Neural progenitor cell (in vitro differentiated cells): ENCODE measurements at places on chromosomes 7 and 10.

- no peak for DNase-seq
Measured at GRCh38 chr7:148835854-148836253, 48.2 kb downstream of the EZH2 start.

DNA sequence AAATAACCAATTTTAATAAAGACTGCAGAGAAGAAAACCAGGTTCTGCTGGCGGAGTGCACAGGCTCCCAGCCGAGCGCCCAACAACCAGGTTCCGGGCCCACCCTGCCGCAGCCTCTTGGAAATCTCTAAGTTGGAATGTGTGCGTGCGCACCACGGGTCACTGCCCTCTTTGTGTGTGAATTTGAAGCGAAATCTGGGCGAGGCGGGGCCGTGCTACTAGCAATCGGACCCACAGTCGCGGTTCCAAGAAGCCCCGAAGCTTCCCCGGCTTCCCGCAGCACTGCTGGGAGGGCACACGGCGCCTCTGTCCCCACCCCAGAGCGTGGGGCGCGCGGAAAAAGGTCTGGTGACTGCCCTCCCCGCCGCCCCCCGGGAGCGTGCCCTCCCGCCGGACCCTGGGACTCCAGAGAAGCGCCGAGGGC, 666 bp upstream of the MAP3K8 start:
- DNase-seq = peak; percentile 94

DNA sequence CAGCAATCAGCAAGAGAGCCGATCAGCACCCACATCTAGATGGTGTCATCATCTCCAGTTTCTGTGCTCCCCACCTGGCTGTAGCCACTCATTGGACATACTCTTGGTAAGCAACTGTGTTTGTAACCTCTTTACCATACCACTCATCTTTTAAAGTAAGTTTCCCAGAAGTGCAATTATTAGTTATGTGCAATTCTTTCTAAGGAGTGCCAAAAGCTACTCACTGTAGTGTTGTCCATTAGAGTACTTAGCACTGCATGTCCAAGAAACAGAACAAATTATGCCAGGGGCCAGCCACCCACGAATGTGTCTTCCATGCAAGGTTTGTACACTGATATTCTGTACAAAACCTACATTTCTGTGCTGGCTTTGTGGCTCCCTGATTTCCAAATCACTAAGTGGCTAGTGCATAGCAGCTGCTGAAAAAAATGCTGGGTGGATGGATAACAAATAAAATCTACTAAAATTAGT, 131.9 kb downstream of the SRPK2 start:
- no peak for DNase-seq

DNA sequence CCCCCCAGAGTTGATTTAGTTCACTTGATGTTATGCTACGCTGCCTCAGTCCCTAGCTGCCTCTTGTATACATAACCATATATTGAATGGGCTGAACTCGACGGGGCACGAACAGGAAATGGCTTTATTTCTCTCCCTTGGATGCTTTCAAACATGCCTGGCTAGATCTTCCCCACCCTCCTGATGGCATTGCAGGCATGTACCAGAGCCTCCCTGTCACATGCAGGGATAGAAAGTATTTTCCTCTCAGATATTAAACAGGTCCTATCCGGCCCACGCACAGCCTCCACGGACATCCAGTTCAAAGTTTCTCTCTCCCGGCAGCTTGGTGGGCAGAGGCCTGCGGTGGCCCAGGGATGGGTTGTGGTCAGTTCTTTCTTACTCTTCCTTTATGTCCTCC, 422.1 kb downstream of the RPS24 start:
- no peak for DNase-seq

DNA sequence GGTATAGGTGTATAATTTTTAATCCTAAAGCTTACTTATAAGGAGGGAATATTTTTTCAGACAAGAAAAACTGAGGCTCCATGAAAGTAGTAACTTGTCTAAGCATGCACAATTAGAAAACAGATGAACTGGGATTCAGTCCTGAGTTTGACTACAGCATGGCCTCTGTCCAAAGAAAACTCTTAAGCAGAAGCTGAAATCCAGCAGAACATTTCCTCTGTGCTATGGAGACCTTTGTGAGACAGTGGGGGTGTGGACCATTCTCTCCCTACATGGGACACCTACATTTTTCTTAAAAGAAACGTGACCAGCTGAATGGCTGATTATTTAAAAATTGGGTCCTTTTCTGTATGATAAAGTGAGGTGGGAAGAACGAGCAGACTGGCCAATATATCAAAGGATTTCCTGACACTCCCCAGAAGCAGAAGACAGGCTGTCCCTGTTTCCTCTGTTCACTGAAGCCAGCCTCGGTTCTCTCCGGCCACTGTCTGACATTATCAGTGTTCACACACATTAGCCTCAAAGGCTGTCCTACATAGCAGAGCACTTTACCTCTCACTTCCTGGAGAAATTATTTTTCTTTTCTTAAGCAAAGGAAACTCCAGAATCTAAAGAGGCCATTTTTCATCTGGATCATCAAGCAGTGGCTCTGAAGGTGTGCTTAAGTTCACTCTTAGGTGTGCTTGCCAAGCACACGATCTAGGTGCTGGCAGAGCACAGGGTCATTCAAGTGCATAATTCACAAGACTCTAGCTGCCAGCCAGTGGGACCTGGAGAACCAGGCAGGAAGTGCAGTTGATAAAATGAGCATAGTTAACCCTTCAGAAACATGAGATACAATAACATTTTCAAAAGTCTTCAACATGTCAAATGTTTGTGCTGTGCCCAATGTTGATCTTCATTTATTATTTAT, 40.4 kb upstream of the KIAA1217 start:
- DNase-seq = no peak

DNA sequence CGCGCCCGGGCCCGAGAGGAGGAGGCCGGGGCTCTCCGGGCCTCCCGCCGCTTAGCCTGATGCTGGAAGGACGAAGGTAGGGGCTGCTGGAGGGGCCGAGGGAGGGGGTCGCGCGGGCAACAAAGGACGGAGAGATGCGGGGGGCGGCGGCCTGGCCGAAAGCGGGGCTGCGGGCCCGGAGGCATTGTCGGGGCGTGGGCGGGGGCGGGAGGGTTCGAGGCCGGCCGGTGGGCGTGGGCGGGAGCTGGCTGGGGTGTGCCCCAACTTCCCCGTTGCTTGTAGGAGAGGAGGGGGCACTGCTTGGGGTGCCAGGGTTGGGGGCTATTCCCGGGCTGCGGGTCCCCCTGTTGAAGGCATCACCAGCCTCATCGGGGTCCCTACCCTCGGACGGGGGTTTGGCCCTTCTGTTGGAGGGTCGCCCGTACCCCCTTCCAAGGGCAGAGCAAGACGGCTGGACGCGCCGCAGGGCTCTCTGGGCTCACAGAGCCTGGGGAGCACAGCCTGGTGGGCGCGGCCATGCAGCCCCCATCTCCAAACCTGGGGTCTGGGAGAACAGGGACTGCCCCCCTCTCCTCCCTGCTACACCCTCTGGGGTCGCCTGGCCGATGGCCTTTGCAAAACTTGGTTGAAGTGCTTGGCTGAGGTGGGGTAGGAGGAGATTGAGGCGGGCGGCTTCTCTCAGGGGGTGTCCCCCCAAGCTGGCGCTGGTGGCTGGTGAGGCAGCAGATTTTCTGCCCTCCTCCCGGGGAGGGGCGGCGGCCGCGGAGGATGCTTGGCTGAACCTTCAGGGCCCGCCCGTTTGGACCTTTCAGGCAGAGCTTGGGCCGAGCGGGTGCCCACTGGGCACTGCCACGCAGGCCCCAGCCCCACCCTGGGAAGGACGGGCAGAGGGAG, 699 bp downstream of the CLIP2 start:
- peak; percentile 40 for DNase-seq

DNA sequence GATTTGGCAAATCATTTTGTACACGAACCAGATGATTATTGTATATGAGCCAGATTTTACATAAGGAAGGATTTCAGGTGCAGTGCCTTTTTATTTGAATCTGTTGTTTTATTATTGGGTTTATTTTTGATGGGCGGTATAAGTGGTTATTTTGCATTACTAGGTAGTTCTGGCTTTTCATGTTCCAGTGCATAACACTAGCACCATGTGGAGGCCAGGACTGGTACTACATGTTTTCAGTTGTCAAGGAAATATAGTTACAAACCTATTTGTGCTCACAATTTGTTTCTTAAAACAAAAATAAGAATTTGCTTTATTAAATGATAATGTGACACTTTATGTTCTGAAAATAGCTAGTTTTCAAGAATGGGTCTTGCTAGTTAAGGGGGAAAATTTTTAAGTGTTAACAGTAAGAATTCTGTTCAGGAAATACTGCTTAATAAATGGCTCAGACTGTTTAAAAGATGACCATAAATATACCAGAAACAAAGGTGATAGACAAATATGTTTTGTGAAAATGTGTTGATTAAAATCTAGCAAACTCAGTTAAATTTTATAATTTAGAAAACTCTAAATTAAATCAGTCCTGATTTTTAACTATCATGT, 7.1 kb upstream of the SEMA3E start:
- DNase-seq = peak; percentile 54

DNA sequence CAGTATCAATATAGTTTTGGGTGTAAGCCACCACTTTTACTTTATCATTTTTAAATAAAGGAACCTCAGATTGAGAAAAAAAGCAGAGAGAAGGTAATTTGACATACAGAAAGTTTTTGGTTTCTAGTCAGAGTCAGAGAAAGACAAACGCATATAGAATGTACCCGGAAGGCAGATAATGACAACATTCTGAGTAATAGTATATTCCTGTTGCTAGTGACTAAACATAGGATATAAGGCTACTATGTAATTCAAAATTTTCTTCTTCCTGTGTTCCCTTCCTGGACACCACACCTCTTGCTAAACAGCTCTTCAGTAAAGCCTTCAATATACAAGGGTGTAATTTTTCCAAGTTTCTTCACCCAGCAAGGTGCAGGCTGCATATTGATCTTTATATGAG, 597.6 kb downstream of the PCDH15 start:
- no peak for DNase-seq

DNA sequence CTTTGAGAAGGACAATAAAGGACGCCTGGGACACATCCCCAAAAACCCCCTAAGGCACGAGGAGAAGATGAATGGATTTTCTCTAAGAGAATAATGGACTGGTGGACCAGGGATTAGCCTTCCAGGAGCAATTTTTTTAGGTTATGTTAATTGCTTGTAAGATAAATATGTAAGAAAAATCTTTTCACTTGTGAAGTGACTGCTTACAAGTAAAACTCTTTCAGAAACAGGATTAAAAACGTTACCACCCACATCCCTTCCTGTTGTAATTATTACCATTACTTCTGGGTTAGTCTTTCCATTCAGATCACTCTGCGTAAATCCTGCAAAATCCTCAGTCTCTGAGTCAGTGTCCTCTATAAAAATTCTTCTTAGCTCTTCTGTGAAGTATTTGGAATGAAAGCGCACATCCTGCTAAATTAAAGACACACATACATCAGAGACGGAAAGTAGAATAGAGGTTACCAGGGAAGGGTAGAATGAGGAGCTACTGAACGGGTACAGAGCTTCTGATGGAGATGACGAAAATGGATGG, 34.3 kb downstream of the CDCA7L start:
- no peak for DNase-seq

GRCh38 chr10:12056748-12057147, 12.0 kb upstream of the DHTKD1 start:
- no peak for DNase-seq

GRCh38 chr7:104967595-104967994, 46.4 kb upstream of the KMT2E start:
- no peak for DNase-seq

- DNase-seq = no peak
Measured at GRCh38 chr10:97607095-97607636, 17.6 kb downstream of the C10orf62 start.

GRCh38 chr10:123583639-123584418, 82.3 kb upstream of the GPR26 start:
- peak; percentile 92 for DNase-seq

- no peak for DNase-seq
Measured at GRCh38 chr10:130169136-130169859, 33.1 kb downstream of the GLRX3 start.

GRCh38 chr10:86773498-86773897, 17.1 kb downstream of the BMPR1A start:
- DNase-seq = no peak

- DNase-seq = no peak
Measured at GRCh38 chr10:97490592-97490991, 7.6 kb downstream of the MMS19 start.

DNA sequence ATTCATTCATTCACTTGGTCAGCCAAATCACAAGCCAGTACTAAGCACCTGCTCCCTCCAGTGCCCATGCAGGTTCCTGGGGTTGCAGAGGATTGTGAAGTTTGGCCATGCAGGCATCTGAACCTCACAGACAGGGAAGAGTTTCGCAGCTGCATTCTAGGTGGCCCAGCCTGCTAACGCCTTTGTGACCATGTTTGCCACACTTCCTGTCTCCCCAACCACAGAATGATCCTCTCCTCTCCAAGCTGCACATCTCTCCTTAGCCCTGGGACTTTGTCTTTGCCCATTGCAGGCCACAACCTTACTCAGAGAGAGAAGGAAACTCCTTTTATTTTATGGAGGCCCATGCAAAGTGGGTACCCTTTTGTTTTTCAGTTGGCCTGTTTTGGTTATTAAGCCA, 31.8 kb downstream of the EPDR1 start:
- no peak for DNase-seq

- DNase-seq = no peak
Measured at GRCh38 chr10:123165445-123166072, 11.4 kb downstream of the BUB3 start.

DNA sequence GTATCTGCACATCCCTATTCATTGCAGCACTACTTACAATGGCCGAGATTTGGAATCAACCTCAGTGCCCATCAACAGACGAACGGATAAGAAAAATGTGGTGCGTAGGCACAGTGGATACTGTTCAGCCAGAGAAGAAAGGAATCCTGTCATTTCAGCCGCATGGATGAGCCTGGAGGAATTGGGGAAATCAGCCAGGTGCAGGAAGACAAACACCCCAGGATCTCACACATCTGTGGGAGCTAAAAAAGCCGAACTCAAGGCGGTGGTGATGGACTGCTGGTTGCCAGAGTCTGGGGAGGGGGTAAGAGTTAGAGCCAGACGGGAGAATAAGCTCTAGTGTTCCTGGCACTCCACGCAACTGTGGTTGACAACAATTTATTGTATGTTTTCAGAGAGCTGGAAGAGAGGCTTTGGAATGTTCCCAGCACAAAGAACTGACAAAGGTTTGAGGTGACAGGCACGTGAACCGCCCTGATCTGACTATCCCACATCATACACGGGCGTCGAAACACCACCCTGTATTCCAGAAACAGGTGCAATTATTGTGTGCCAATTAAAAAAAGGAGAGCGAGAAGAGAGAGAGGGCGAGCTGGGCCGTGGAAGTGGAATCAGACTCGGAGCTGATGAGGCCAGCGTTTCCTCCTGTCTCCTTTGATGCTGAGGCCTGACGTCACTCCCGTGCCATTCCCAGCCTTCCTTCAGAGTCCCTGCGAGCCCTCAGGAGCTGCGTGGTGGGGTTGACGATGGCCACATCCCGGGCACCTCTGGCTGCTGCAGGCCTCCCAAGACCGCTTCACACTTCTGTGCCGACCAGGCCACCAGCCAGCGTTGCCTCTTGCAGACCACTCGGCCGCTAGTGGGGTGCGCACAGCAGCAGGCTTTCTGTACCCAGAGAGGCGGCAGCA, 189.5 kb downstream of the DNAJB6 start:
- peak; percentile 27 for DNase-seq

- peak; percentile 36 for DNase-seq
Measured at GRCh38 chr10:127524908-127525665, 24.0 kb upstream of the NPS start.
